ENCODE measurements at places on chromosomes 6 and 20.

- DNase-seq, result no peak
These were observed 563.3 kb downstream of the TBC1D32 start for GRCh38 chr6:120771019-120771418.

- DNase-seq, result no peak
These were observed 135.7 kb downstream of the SYNDIG1 start for GRCh38 chr20:24604966-24605665.

- no peak for DNase-seq
These were observed 20.7 kb upstream of the BCAS1 start for GRCh38 chr20:54091120-54091480.

- peak; percentile 85 for DNase-seq
These were observed 7.1 kb downstream of the HSPA1B start for GRCh38 chr6:31834367-31835250.

DNA sequence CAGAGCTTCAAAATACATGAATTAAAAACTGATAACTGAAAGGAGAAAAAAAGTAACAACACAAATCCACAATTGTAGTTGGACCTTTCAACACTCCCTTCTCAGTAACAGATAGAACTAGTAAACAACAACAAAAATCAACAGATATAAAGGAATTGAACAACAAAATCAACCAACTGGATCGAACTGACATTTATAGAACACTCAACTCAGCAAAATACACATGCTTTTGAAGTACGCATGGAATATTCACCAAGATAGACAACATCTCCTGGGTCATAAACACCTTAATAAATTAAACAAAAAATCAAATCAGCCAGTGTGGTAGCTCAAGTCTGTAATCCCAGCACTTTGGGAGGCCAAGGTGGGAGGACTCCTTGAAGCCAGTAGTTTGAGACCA, 63.3 kb downstream of the ILRUN start:
- no peak for DNase-seq

DNA sequence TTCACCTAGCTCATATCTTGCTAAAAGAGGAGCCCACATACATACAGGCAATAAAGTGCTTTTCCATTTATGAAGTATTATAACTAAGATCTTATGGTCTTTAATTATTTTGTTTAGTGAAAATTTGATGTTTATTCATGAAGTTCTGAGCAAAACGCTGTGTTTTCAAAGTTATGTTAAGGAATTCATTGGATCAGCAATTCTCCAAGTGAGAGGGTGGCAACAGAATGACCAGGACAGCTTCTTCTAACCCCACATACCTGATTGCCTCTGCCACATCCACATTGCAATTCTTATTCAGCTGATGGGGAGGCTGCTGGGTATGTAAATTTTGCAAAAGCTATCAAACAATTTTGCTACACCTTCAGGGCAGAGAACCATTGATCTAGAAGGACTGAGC, 116.8 kb downstream of the OGFRL1 start:
- no peak for DNase-seq

DNA sequence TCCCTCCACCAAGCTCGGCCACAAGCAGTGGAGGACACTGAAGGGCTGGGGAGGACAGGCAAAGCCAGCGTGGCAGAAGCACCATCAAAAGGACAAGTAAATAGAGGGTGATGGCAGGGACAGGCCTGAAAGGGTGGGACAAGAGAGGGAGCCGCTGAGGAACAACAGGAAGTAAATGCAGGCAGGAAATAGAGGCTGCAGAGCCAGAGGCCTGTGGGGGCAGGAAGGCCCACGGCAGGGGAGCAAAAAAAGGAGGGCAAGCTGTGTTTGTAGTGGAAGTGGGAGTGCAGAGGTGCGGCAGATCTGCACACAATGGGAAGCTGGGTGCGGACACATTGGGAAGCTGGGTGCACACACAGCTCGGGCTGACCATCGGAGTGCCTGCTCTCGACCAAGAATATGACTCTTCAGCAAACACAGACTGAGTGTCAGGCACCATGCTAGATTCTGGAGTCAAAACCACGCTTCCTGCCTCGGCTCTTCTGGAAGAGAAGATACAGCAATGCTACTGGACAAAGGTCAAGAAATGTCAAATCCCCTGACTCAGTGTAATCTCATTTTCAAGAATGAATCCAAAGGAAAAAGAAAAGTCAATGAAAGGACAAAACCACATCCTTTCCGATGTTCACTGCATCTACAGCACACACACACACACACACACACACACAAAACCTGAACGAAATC, 40.4 kb upstream of the RAB22A start:
- DNase-seq, result peak; percentile 30

- DNase-seq, result no peak
These were observed 8.5 kb downstream of the IGF2R start for GRCh38 chr6:159977255-159977903.

DNA sequence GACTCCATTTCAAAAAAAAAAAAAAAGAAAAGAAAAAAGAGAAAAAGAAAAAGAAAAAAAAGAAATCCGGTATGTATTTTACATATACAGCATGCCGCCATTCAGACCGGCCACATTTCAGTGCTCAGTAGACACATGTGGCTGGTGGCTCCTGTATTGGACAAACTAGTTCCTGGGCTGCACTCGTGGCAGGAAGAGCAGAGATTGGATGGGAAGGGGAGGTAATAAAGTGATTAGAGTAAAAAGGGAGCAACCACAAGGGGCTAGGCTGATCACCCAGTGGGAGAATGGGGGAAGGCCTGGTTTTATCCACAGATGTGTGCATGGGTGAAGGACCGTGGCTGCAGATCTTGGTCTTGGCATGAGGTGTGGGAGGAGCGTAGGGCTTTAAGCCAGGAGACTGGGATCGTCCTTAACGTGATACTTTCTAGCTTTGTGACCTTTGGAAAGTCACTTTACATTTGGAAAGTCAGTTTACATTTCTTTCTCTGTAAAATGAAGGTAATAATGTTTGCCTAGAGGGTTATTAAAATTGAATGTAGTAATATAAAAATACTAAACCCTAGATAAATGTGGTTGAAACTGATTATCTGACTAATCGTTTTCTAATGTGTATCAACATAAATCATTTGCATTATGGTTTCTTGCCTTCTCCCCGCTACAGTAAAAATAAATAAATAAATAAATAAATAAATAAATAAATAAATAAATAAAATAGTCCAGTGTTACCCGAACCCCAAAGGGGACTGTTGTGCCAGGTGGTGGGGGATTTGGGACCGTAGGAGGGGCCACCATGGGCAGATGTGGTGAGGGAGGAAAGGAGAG, 869 bp upstream of the TRIM15 start:
- no peak for DNase-seq

DNA sequence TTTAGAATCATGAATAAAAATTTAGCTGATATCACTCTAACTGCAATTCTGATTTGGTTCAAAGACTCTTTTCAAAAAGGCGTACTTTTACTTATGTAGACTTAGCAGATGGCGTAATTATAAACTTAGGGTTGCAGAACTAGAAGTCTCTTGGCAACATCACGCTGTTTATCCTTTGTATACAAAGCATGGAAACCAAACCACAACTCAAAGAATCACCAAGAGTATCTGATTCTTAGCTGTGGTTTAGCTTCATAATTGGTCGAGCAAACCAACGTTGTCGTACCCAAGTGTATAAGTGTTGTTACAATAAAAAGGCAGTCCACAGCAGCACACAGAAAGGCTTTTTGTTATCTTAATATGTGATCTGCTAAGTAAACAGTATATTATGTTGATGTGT, 18.2 kb downstream of the STMND1 start:
- DNase-seq, result no peak

DNA sequence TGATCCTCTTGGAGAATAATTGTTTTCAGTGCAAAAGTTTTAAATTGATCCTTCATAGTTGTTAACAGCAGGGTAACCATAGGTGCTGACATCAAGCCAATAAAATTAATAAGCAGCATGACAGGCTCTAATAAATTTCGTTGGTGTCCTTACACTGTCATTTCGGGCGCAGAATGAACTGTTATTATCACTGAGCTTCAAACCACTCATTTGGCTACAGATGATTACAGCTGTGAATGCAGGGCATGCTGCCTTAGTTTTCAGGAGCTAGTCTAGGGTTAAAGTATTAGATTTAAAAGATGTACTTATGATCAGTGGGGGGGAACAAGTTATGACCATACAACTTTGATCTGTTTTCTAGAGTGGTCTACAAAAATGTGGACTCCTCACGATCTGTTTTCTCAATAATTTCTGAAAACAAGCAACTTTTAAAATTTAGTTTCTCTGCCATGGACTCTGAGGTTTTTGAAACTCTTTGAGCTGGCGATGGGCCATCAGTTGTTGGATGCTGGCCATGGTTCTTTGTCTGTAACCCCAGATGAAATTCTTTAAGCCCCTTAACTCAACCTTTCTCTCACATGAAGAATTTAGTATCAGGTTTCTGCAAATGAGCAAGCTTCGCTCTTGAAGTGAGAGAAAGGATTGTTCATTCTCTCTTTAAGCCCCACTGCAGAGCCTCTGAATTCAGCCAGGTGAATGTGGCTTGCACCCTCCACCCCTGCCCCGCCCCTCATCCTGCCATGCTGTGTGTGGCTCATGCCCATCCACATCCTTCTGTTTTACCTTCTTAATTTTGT, 99.1 kb upstream of the MTHFD1L start:
- DNase-seq, result no peak

- DNase-seq, result no peak
These were observed 103.7 kb upstream of the TMEM170B start for GRCh38 chr6:11433860-11434259.

- DNase-seq, result no peak
These were observed 13.4 kb upstream of the RPS6KA2 start for GRCh38 chr6:166640342-166641043.

DNA sequence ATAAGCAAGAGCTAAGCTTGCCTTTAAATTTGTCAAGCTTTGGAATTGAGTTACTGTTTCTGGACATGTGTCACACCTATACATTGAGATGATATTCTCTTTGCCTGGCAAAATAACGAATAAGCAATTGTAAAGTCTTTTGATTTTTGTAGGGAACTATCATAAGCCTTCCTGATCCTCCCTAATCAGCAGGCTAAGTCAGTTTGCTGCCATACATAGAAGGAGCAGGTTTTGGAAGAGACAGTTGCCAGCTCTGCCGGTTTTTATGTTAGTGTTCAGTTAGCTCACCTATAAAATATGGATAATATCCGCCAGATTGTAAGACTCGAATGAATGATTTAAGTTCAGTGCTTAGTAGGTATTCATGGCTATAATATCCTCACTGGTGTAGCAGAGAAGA, 34.4 kb upstream of the BCAS1 start:
- no peak for DNase-seq

GRCh38 chr6:138586638-138587037, 87.3 kb upstream of the NHSL1 start:
- peak; percentile 23 for DNase-seq

GRCh38 chr6:159941286-159942113, 27.4 kb upstream of the IGF2R start:
- peak; percentile 42 for DNase-seq

DNA sequence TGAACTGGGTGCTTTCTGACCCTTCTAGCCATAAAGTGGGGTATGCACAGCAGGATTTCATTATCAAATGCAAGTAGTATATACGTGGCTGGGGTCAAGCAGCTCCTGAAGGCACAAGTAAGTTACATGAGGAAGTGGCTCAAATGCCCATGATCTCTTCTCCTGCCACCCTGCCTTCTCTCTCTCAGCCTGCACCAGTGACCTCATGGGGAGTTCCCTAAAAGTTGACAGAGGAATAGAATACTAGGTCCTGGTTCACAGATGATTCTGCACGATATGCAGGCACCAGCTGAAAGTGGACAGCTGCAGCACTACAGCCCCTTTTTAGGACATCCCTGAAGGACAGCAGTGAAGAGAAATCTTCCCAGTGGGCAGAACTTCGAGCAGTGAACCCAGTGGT, 282.0 kb downstream of the BCKDHB start:
- no peak for DNase-seq

DNA sequence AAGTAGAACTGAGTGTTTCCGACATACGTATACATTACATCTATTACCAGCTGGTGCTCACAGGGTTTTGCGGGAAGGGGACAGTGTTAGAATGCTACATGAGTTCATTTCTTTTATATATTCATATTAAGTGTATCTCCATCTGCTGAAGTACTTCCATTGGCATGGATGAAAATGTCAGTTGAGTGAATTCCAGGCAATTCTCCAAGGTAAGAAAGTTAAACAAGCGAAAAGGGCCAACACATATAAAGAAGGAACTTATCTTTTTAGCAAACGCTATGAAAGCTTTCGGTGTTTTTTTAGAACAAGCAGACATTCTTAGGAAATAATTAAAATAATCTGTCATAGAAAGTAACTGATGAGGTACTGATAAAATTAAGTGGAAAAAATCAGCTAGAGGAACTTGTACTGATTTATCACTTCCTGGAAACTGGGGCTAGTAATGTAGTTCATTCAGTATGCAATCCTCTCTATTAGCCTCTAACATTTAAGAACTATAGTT, 34.6 kb downstream of the RNF146 start:
- DNase-seq, result no peak

DNA sequence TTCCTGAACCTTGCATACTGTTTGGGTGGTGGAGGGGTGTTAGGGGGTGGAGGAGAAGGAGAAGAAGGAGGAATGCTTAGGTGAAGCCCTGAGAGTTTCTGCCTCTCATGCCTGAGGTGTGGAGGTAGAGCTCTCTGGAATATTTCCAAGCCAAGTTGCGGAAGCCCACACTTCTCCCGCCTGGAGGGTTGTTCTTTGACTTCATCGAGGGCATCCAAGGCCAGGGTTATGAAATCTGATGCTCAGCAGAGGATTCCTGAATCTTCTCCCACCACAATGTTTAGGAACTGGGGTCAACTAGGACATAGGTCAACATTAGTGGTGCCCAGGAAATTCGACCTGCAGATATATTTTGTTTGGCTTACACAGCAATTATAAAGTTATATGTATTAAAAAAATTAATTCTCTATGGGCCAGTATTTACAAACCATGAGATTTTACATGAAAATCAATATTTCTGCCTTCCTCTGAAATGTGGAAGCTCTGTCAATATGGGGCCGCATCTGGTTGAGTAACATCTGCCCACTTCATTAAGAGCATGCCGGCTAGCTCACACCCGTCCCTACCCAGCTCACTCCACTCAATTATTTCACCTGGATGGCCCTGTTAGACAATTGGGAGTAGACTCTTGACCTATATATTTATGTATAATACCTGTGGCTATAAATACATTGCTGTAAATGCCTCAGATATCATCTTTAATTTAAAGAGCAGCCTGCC, 257.1 kb upstream of the ZFP64 start:
- DNase-seq, result no peak

- no peak for DNase-seq
These were observed 19.4 kb upstream of the EIF2S2 start for GRCh38 chr20:34131491-34131890.

DNA sequence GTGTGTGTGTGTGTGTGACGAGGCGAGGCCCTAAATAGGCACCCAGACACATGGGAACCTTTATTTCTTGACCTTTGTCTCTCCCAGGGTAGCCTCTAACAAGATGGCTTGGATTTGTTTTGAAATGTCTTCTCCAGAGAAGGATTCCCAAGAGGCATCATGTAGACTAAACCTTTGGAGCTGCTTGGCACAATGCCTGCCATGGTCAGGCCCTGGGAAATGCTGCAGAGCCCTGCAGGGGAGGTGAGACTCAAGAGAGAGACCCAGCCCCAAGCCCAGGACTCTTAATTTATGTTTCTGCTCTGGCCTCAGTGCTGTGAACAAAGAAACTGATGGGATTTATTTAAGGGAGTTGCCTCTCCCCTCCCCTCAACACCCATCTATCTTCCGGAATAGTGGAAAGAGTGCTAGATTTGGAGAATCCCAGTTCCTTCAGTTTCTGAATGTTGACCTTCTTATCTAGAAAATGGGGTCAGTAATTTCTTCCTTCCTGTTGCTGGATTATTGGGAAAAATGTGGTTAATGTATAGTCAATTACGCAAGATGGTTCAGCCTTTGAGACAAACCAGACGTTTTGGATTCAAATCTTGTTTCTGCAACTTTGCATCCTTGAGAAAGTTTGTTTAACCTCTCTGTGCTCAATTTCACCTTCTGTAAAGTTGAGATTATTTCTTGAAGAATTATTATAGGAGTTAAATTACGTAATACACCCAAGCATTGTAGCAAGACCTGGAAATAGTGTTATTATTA, 434.8 kb downstream of the MAFB start:
- no peak for DNase-seq
